ENCODE measurements at places on chromosomes 7 and 10.

GRCh38 chr7:18901351-18901750 lies 216.1 kb downstream of the TWIST1 start:
- no peak for DNase-seq

DNA sequence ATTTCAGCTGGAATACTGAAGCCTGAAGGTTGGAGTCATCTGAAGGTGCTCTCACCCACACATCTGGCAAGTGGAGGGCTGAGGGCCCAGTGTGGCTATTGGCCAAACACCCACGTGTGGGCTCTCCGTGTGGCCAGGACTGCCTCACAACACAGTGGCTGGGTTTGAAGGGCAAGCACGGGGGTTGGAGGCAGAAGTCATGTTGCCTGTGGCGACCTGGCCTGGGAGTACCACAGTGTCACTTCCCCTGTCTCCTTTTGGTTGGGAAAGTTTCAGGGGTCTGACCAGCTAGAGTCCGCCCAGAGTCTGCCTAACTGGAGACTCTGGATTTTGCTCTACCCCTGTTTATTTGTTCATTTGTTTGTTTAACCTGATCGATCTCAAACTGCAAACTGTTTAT lies 169.5 kb downstream of the DNAJB6 start:
- DNase-seq = no peak

DNA sequence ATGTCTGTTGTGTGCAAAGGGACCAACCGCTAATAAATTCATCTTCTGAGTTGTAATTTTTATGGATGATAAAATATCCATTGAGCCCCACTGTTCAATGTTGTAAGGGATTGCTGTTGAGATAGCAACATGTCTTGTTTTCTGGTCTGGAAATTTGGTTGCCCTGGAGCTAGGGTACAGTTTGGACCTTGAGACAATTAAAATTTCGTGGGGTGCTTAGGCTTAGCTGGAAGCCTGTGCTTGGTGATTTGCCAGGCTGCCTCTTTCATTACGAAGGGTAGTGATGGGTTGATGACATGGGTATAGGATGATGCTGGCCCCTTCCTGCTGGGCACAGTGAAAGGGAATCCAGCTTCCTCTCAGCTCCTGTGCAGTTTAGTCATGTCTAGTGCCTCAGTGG lies 43.6 kb downstream of the PLCE1 start:
- no peak for DNase-seq

- no peak for DNase-seq
These were observed 36.7 kb downstream of the DNAH11 start for GRCh38 chr7:21579341-21580072.

All from adipocyte (in vitro differentiated cells).